NCI-H526 treated with DMSO at 0.1 percent for 48 hours (cell line): ENCODE measurements at places on chromosomes 3 and 15.

GRCh38 chr15:20353966-20354883, 187.4 kb downstream of the GOLGA6L6 start:
- DNase-seq, result no peak

DNA sequence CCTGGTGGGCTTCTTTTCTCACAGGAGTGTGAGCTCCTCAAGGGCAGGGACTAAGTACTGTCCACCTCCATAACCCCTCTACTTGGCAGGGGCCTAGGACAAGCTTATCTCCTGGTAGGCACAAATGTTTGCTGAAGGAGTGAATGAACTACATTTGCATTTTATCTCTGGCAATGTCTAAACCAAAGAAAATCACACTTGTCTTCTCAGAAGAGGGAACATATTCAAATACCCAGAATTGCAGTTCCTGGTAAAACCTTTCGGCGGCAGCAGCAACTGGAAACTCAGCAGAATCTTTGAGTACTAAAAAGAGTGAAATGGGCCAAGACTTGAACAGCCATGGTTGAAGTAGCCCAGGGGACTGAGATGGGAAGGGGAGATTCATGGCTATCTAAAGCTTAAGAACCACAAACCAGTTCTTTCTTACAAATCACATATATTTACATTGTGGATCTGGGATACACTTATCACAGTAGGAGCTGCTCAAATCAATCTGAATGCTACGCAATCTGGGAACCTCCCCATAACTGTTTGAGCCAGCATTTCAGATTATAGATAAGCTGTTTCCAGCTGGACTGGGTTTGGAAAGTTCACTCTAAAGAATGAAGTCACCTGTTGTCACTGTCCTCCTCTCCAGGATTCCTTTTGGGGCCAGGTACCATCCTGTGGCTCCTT, 18.7 kb upstream of the PTPN9 start:
- no peak for DNase-seq

DNA sequence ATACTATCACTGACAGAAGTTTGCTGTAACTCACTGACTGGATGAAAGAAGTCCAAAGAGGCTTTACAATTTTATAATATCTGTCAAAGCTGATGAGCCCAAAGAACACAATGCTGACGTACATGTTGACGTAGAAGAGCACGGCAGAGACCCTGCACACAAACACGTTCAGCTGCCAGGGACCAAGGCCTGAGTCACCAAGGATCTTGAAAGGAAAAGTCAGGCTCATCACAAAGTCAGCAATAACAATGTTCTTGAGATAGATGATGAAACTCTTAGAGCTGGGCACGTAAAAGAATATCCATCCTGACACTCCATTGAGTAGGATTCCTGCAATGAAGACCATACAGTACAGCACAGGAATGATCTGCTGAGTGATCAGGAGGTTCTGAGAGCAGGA, 10.9 kb upstream of the GPR171 start:
- no peak for DNase-seq

GRCh38 chr3:14297305-14297704, 105.1 kb upstream of the SLC6A6 start:
- no peak for DNase-seq

GRCh38 chr3:197597335-197597734, 41.6 kb upstream of the BDH1 start:
- no peak for DNase-seq

DNA sequence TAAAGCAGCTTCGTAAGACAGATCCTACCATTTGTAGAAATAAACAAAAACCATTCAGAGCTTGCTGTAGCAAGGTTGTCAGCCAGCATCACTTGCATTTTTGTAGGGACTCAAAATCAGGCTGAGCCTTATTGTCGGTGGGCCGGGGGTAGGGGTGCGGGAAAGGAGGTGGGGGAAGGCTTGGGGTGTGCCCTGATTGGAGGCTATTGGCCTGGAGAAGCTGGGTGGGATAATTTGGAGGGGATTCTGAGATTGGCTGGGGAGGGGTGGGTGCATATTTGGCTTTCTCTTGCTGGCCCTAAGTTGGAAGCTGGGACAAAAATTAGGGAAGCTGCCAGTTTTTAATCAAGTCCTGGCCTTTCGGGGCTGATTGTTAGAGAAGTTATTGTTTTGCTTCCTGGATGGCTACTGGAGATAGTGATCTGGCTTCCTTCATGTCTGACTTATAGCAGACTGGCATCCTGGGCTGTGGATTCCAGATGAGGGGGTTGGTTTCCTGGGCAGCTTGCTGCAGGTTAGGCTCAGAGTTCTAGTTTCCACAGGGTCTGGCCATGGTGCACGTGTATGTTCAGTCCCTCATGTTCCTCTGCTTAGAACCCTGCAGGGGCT, 22.8 kb downstream of the STOML1 start:
- no peak for DNase-seq
